ENCODE measurements at places on chromosomes 11 and 22.

- DNase-seq, result no peak
Observed at GRCh38 chr22:46458525-46458924, 78.9 kb downstream of the CELSR1 start.

GRCh38 chr11:34134765-34135164, 29.3 kb downstream of the NAT10 start:
- DNase-seq, result no peak

DNA sequence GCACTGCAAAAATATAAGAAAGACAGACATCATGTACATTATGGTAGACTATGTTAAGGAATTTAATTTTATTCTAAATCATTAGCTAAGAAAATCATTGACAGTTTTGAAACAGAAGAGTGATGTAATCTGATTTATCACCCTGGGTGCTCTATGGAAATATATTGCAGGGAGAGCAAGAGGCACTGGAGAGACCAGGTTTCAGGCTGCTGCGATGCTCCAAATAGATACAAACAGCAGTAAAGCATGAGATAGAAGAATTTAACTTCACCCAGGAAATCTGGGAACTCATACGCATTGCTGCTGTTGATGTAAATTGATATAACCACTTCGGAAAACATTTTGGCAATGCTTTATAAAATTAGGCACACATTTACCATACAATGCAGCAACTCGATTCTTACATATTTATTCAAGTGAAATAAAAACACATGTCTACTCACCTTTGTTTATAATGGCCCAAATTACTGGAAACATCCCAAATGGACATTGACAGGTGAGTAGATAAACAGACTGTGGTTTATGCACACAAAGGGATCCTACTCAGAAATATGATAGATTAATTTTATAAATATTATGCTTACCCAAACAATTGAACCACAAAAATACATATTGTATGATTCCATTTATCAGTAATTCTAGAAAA, 535.1 kb upstream of the CHORDC1 start:
- DNase-seq, result no peak

- DNase-seq, result no peak
Observed at GRCh38 chr11:79291948-79292347, 148.9 kb downstream of the TENM4 start.

DNA sequence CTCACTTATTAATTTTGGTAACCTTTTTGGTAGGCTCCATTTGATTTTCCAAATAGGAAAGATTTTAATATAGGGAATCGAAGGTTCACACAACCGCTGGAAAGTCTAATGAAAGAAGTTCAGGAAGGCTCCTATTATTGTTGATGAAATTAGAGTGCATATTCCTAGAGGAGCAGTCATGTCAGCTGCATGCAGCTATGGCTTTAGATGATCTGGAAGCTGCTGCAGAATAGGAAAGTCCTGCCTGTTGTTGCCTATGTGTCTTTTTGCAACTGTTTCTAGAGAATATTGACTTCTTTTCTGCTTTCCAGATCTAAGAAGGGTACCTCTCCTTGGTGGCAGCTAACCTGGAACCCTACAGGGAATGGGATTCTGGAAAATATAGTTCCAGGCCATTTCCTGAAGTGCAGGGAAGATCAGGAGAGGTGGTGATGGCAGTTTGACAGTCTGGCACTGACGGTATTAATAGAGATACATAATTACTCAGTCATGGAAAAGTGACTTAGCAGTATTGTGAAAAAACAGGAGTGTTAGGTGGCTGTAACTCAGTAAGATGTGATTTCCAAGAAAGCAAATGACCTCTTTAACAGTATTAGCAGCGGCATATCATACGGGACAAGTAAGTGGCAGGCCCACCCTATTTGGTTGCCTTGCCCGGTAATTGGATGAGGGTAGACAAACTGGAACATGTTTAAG, 54.0 kb downstream of the TNRC6B start:
- no peak for DNase-seq

- DNase-seq, result peak; percentile 65
Observed at GRCh38 chr22:37566903-37567798, 6.9 kb downstream of the CDC42EP1 start.

- DNase-seq, result no peak
Observed at GRCh38 chr11:3229673-3230630, 2.3 kb downstream of the MRGPRE start.

- no peak for DNase-seq
Observed at GRCh38 chr11:119691020-119691666, 37.9 kb downstream of the NECTIN1 start.

- no peak for DNase-seq
Observed at GRCh38 chr11:109961261-109961660, 131.9 kb upstream of the ZC3H12C start.

DNA sequence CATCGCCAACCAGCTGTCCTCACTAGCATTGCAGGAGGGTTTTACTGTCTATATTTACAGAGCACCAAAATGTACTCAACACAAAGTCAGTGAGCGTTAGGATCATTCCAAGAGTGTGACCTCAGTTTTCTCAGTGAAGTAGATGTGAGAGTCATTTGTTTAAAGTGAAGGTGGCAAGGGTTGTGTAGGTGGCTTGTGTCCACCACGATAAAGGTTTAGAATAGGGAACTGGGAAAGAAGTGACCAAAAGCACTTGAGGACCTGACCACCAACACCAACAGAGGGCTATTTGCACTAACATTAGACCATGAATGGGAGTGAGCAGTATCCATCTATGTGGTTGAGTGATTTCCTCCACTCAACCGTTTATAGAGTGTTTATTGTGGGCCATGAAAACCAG, 152.5 kb upstream of the POU2AF2 start:
- DNase-seq, result no peak

DNA sequence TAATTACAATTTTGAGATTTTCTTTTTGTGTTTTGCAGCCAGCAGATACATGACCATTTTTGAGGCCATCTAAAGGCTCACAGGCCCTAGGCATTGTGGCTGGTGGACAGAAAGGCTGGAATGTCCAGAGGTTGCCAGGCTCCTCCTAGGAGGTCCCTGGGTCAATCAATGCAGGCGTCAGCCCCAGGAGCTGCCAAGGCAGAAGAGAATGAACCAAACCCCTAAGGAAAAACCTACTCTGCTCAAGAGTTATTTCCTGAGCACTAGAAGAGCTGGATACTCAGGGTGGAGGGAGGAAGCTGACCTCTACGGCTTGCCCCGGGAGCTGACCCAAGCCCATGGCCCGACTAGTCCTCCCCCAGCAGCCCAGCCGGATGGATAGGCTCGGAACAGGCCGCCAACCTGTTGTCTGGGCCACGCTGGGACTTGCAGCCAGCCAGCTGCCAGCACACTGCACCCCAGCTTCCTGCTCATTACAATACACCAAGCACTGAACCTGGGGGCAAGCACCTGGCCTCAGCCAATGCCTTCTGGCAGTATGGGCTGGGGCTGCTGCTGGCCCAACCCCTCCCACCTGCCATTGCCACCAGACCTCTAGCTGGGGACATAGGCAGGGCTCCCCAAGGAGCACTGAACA, 5.7 kb upstream of the SCGB1A1 start:
- no peak for DNase-seq

- DNase-seq, result no peak
Observed at GRCh38 chr22:36478966-36479365, 2.5 kb downstream of the TXN2 start.

GRCh38 chr11:13168271-13168670, 109.3 kb upstream of the BMAL1 start:
- no peak for DNase-seq

DNA sequence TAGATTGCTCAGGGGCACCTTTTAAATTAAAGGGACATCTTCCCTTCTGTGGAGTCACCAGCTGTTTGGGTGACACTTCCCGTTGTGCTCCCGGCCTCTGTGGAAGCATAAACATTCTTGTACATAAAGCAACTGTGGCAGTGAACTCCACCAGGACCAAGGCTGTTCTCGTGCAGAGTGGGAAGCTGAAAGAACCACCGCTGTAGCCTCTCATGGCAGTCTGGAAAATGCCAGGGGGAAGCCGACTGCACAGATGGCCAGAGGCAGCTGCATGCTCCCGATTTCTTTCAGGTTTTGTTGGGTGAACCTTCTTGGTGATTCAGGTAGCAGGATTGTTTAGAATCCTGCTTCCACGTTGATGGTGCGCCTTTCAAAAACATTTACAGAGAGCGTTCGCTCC, 10.3 kb downstream of the UBASH3B start:
- DNase-seq, result no peak

GRCh38 chr22:44357296-44357965, 44.7 kb upstream of the SHISAL1 start:
- no peak for DNase-seq

DNA sequence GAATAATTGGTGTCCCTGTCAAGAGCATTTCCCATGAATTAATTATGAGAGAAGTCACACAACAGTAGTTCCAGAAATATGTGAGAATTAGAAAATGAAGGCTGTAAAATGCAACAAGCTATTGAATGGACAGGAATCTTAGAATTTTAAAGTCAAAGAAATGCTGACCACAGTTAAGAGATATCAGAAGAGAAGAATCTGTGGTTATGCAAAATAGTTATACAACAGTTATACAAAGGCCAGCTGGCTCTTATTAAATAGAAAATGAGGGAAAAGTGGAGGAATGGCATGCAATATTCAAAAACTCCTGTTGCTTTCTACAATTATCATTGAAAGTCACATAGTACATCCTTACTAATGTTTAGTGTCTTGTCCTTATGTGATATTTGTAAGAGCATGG, 27.4 kb downstream of the CASP12 start:
- DNase-seq, result no peak

DNA sequence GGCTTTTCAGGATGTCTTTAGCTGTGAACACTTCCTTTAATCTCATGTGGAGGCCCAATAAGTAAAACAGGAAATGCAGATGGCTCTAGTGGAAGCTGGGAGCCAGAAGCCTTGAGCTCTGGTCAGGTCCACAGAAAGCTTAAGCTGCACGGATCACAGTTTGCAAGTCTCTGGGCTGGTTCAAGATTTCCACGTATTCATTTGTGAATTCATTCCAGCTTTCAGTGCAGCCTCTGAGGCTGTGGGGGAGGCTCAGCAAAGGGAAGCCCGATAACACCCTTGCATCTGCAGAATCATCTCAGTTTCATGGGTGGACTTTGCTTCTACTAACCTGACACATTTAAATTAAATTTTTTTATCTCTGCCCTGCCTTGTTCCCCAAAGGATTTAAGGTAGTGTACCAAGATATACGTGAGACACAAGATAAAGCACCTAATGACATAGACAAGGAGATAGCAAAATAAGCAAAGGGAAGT, 65.6 kb downstream of the ISX start:
- no peak for DNase-seq

DNA sequence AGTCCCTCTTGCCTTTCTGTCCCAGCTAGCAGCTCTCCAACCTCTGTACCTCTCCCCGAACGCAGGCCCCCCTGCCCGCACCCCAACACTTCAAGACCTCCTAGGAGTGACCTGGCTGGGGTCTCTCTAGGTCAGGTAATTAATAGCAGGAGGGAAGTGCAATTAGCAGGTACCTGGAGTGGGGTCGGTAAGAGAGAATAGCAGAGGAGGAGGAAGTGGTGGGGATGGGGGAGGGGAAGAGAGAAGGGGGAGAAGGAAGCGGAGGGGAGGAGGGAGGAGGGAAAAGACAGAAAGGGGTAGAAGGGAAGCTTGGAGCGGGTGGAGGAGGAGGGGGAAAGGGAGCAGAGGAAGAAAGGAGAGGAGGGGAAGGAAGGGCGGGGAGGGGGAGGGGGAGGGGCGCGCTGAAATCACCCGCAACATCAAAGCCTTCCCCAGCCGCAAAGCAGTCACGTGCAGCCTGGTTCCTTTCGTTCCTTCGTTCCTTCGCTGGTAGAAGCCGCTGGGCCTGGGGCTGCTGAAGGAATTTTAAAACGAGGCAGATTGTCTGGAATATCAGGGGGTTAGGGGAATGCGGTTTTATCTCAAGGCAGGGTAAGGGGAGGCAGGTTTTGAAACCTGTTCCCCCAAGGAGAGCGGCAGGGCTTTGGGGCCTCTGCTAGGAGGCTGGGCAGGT, 29.3 kb upstream of the TCF20 start:
- DNase-seq, result peak; percentile 44

GRCh38 chr11:70688142-70688541, 289.8 kb downstream of the CTTN start:
- DNase-seq, result no peak

GRCh38 chr22:38444783-38445182, 10.2 kb downstream of the KCNJ4 start:
- no peak for DNase-seq

DNA sequence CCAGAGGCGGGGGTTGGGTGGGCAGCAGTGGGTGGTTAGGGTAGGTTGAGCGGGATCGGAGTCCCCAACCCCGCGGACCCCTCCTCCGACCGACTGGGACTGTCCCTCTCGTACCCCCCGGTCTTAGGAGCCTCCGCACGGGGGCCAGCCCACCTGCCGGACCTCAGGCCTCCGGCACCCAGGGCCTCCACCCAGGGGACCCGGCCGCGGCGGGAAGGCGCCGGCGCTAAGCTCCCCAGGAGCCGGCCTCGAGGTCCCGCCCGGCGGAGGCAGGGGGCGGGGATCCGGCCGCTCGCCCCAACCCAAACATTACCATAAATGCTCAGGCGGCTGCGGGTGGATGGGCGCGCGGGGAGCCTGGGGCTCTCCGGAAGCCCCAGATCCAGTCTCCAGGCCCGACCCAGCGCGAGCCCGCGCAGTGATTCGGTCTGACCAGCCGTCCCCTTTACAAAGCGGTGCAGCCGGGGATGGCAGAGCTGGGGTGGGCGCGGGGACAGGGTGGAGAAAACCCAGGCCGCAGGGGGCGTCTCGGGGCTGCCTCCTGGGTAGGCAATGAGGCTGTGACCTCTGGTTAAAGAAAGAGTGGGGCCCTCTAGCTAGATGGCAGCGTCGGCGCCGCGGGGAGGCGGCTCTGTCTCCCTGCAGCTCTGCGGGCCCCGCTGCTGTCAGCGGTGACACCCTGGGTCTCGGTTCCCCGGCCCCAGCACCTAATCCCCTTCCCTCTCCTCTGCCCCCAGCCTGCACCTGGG, 4.0 kb upstream of the MCAM start:
- DNase-seq, result peak; percentile 81

GRCh38 chr11:88295028-88295427, 42.5 kb downstream of the CTSC start:
- DNase-seq, result no peak

GRCh38 chr11:1194231-1194976, 28.5 kb upstream of the MUC5B start:
- DNase-seq, result no peak

DNA sequence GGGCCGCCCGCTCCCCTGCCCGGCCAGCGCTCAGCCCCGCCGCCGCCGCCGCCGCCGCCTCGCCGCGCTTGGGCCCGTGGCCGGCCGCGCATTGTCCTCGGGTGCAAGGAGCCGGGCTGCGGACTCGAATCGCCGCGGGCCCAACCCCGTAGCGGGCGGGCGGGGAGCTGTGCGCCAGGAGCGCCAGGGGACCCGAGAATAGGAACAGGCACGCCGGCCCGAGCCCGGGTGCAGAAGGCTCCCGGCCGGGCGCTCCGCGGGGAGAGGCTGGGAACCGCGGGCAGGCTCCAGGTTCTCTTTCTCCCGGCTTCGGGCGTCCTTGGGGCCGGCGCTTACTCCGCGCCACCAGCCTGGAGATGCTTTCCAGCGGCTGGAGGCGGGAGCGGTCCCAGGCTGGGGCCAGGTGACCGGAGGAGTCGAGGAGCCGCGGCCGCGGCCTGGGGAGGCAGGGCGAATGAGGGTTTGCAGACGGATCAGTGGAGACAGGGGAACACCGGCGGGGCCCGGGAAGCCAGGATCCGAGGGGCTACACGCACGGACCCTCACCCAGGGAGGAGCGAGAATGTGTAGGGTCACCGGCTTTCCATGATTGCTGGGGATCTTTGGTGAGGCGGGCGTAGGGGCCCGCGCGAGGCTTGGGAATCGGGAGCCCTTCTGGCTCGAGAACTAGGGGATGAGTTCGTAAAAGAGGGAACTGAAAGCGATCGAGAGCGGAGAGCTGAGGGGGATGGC, 726 bp downstream of the PKNOX2 start:
- DNase-seq, result peak; percentile 52

Measured in muscle of leg (tissue), 16 donors.